ENCODE measurements at places on chromosomes 5 and 9. TPM values are rescaled to one million over a fixed set of nuclear protein-coding genes. Genes with fewer than 3 reads are reported as not detected.

Gene AQP3
- 13.6 TPM for total RNA-seq

DNA sequence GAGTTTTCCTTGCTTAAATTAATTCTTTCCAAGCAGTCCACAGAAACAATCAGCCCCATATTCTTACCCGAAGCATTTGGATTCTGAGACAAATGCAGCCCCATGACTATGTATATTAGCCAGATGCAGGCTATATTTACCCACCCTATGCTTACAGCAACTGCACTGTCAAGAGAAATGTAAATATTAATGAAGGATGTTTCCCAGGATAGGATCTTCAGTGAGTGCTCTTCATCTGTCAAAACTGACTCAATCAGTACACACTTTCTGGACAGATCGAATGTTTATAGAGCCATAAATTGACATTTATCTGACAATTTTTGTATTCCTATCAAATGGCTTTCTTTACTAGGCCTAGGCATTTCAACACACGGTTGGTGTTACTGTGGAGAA is 725.3 kb upstream of the SEMA6A start:
- H3K27ac ChIP-seq = no peak overlapping the region
- no peaks in the 10 kb centered on the region for H3K36me3 ChIP-seq
- H3K27me3 ChIP-seq = no peaks in the 10 kb centered on the region
- no peak overlapping the region for H3K4me3 ChIP-seq
- H3K4me1 ChIP-seq = peaks cover 9% of the 10 kb centered on the region

- no peak overlapping the region for H3K27ac ChIP-seq
- no peaks in the 10 kb centered on the region for H3K27me3 ChIP-seq
- H3K36me3 ChIP-seq = no peaks in the 10 kb centered on the region
- H3K4me1 ChIP-seq = peaks cover 12% of the 10 kb centered on the region
- no peak overlapping the region for H3K4me3 ChIP-seq
These were observed 123.9 kb downstream of the UNC13B start for GRCh38 chr9:35285731-35286130.

DNA sequence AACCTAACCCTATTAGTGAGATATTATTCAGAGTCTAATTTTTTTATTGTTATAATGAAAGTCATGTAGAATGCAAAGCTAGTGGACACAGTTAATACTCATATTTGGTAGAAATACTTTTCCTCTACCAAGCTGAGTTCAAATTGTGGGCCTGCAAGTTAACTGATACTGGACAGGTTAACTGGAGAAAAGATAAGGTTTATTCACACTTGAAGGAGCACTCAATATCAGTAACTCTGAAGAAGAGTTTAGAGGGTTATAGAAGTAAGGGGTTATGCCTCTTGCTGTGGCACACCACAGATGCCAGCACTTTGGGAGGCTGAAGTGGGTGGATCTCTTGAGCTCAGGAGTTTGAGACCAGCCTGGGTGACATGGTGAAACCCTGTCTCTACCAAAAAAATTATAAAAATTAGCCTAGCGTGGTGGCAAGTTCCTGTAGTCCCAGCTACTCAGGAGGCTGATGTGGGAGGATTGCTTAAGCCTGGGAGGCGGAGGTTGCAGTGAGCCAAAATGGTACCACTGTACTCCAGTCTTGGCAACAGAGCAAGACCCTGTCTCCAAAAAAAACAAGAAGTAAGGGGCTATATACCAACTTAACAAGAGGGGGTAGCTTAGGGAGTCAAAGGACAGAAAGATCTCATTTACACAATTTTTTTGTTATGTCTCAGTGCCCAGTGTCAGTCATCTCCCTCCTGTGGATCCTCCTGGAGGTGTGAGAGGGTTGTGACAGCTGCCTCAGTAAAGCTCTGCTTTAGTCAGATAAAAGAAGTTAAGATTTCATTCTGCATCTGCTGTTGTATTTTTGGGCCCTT is 121.2 kb upstream of the GRHPR start:
- H3K36me3 ChIP-seq = peaks cover 24% of the 10 kb centered on the region
- H3K4me1 ChIP-seq = peaks cover 3% of the 10 kb centered on the region
- no peaks in the 10 kb centered on the region for H3K27me3 ChIP-seq

DNA sequence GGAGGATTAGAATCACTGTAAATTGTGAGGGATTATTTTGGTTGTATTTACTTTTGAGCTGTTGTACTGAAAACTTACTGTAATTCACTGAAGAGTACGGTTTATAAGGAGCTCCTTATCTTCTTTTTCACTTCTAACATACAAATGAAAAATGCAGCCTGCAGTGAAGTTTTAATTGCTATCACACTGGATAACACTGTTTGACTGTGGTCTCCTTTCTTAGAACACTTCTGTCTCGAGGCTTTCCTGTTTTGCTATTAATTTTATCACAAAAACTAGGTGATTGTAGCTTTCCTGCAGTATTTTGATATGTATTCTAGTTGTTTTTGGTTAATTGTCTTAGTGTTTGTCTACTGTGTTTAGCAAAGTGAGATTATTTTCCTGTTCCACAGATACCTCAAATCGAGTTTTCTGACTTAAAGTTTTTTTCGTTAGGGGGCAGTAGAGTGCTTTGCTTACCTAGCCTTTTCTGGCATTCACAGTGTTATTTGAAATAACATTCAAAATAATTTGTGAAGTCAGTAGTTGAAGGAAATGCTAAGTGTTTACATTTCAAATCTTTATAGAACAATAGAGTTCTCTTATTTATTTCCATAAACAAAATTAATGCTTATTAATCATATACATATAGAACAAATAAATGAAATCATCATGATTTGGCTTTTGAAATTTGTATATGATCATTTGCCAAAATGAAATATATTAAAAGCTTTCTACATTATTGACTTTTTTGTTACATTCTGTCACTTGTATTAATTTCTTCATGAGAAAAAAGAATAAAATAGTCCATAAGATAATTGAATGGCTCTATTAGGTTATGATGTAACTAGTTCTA is 52.9 kb downstream of the COMMD10 start:
- peaks cover 19% of the 10 kb centered on the region for H3K4me1 ChIP-seq
- H3K4me3 ChIP-seq = no peak overlapping the region
- no peaks in the 10 kb centered on the region for H3K27me3 ChIP-seq
- no peak for DNase-seq

- no peak overlapping the region for H3K4me3 ChIP-seq
These were observed 175.8 kb upstream of the ADCY2 start for GRCh38 chr5:7220156-7220555.

DNA sequence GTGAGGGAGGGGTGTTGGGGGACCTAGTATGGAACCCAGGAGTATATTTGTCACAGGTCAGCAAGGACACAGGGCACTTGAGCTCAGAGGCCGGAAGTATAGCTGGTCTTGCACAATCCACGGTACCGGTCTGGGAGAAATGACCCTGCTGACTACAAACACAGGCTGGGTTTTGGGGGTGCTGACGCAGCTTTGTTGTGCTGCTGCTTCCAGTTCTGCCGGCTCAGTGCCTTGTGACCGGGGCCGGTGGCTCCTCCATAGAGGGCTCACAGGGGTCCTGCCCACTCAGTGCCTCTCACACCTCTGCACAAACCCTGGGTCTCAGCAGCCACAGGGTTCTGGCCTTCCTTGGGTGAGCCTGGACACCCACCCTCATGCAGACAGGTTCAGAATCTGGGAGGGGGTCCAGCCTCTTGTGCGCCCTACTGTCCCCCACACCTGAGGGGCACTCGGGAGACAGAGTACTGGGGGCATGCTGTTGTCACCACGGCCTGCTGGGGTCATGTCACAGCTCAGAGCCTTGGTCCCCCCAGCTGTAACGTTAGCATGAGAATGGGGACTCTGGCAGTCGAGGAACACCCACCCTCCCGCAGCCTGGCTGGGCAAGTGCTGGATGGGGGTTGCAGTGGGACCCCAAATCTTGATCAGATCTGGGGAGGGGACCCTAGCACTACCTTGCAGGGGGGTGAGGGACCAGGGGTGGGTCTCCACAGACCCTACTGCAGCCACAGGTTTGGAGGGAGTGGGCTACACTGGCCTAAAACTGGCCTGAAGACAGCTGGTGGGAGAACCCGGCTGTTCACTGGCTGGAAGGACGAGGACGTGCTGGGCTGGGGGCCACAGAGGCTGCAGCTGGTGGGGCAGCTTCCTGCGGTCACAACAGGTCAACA is 17.7 kb downstream of the NINJ1 start:
- peaks cover 30% of the 10 kb centered on the region for H3K4me1 ChIP-seq
- peak overlapping the region; percentile 18 for H3K27ac ChIP-seq

DNA sequence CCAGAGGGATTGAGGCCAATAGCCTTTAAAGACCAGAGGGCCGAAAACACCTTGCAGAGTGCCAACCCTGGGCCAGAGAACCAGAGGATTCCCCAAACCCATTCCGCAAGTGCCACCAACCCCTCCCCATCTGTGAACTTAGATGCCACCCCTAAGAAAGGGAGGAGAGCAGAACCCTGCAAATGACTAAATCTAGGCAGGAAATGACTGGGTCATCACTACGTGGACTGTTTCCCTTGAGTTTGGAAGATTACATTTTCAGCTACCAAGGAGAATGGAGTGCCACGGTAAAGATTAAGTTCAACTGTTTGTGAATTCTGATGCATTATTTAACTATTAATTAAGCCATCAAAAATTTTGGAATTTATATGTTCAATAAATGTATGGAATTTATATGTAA is 142.8 kb downstream of the ENC1 start:
- no peak for DNase-seq
- no peaks in the 10 kb centered on the region for H3K36me3 ChIP-seq
- H3K4me1 ChIP-seq = peaks cover 19% of the 10 kb centered on the region
- H3K27ac ChIP-seq = no peak overlapping the region
- no peaks in the 10 kb centered on the region for H3K27me3 ChIP-seq
- no peak overlapping the region for H3K4me3 ChIP-seq

Gene TRPM3
- 0.22 TPM for total RNA-seq

DNA sequence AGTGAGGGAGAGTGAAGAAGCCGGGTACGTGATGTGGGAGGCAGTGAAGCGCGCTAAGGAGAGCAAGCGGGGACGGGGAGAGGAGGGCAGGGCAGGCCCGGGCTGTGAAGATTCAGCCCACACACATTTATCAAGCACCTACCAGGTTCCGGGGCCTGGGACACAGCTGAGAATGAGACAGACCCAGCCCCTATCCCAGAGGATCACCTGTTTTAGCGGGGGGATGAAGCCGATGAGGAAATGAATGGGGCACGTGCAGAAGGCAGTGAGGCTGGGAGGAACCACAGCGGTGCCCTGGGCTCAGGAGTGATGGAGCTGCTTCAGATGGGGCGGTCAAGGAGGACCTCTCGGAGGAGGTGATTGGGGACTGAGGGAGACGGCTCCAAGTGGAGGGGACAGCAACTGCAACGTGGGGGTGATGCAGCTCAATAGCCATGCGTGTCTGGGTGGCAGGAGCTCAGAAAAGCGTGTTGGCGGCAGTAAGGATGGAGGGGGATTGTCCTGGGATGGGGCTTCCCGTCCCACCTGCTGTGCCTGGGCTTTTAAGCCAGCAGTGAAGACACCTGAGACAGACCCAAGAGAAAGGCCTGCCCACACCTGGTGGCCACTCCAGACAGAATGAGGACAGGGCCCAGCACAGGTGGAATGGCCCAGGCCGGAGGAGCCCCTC is 77.5 kb upstream of the UNC5A start:
- no peaks in the 10 kb centered on the region for H3K4me1 ChIP-seq
- H3K27ac ChIP-seq = no peak overlapping the region
- no peak for DNase-seq

DNA sequence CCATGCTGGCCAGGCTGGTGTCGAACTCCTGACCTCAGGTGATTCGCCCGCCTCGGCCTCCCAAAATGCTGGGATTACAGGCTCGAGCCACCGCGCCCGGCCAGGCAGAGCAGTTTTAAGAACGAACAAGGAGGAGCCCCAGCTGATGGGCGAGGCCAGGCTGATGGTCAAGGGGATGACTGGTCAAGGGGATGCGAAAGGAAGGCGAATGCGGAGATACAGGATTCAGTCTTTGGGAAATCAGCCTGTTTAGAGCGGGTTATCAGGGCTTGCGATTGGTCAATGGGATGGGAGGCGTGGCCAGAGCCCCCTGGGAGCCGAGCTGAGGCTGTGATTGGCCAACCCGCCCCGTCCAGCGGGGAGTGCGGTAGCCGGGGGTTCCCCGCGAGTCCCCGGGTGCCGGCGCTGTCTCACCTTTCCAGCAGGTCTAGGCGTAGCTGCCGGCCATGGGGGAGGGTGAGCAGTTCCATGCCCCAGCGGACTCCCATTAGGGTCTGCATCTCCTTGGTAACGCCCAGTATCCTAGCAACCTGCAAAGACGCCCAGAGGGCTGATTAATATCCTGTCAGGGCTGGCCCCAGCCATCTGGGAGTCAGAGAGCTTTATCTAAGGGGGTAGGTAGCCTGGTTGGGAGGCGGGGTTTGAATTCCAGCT is 7.5 kb upstream of the TOR2A start:
- no peak for DNase-seq
- peak overlapping the region; percentile 68 for H3K27ac ChIP-seq
- H3K4me3 ChIP-seq = peak overlapping the region; percentile 64
- H3K4me1 ChIP-seq = peaks cover 39% of the 10 kb centered on the region

Gene HTR4
- total RNA-seq = 0.99 TPM

Gene SPIN1
- 55.8 TPM for total RNA-seq

DNA sequence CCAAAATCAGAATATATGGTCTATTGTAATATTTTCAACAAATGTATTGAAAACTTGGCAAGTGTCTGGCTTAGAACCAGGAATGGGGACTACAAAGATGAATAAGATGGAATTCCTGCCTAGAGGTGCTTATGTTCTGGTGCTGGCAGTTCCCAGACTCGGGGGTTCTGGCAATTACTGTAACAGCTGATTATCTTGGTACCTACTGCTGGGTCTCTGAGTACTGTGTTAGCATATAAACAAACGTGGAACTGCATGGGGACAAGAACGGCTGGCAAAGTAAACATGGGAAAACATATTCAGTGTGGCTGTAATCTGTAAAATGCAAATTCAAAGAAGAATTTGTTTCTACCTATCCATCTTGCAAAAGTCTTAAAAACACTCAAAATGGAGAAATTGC is 89.9 kb downstream of the SLC24A2 start:
- no peaks in the 10 kb centered on the region for H3K4me1 ChIP-seq
- H3K27ac ChIP-seq = no peak overlapping the region
- no peaks in the 10 kb centered on the region for H3K36me3 ChIP-seq
- H3K4me3 ChIP-seq = no peak overlapping the region
- no peak for DNase-seq

Gene PGGT1B
- 23.8 TPM for total RNA-seq

- no peak for DNase-seq
- H3K27ac ChIP-seq = no peak overlapping the region
- H3K4me1 ChIP-seq = peaks cover 4% of the 10 kb centered on the region
- H3K27me3 ChIP-seq = no peaks in the 10 kb centered on the region
These were observed 71.6 kb downstream of the SETX start for GRCh38 chr9:132283165-132283564.

DNA sequence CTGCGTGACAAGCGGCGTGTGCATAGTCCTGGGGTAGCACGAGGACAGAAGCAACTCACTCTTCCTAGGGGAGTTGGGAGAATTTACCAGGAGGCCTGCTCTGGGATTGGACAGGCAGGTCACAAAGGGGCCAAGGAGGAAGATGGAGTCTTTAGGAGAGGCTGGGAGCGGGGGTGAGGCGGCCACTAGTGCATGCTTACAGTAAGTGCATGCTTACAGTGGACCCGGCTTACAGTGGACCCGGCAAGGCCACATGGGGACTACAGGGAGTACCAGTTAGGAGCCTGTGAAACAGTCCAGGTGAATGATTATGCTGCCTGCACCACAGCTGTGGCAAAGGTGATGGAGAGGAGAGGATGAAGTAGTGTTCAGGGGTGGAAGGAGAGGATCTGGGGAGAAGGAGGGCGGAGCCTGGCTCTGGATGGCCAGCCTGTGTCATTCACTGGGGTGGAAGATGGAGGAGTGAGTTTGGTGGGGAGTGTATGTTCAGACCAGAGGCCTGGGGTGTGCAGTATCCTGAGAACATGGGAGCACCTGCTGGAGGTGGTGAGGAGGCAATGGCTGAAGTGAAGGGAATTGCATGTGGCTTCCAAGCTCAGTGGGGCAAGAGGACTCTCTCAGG is 78.7 kb downstream of the CRB2 start:
- no peak overlapping the region for H3K27ac ChIP-seq
- no peak overlapping the region for H3K4me3 ChIP-seq
- no peaks in the 10 kb centered on the region for H3K4me1 ChIP-seq
- H3K36me3 ChIP-seq = peaks cover 63% of the 10 kb centered on the region
- no peak for DNase-seq
